ENCODE measurements at places on chromosomes 3 and 15.

- DNase-seq = no peak
Observed at GRCh38 chr15:99016680-99017321, 9.2 kb upstream of the PGPEP1L start.

GRCh38 chr15:77632534-77633133 is at the start of gene LINGO1:
LINGO1 (minus strand) TSS chr15:77632912; CDS start chr15:77632315, 597 bp downstream.
- no peak for DNase-seq

GRCh38 chr15:69012761-69013364 is 1.6 kb upstream of the NOX5 start:
- DNase-seq = no peak

GRCh38 chr15:82044373-82045178 is 1.2 kb downstream of the MEX3B start:
- no peak for DNase-seq

- DNase-seq = no peak
Observed at GRCh38 chr3:61520966-61521628, 40.3 kb upstream of the PTPRG start.

GRCh38 chr3:160564258-160564911 is 986 bp downstream of the KPNA4 start:
- no peak for DNase-seq

GRCh38 chr3:150144191-150144708 is 173.6 kb upstream of the PFN2 start:
- no peak for DNase-seq

DNA sequence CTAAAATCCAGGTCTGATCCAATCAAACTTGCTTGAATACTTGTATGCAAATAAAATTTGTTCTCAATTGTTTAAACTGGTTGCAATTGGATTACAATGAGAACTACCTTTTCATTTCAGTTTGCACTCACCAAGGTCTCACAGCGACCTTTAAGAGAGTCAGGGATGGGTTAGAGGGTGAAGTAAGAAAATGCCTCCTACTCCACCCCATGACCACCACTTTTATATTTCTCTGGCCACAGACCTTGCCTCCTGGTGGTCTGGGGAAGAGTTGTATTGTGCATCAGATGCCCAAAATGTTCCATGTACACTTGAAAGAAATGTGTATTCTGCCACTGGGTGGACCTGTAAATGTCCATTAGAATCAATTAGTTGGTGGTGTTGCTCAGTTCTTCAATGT is 16.4 kb upstream of the THSD4 start:
- no peak for DNase-seq

DNA sequence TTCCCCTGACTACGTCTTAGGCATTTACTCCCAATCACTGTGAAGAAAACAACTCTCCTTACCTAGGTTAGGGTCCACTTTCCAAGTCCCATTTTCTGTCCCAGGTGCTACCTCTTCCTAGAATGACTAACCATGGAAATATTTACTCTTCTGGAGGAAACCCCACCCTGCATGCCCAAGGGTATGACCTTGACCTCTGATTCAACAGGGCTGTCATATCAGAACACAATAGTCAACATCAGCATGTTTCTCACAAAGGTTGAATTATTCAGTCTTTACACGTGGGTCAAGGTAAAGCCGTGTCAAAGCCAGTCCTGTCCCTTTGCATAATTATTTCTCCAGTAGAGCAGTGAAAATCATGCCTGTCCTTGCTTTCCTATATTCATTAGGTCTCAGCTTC is 4.3 kb upstream of the FRMD5 start:
- DNase-seq = no peak

GRCh38 chr3:128275316-128276145 is 122.2 kb downstream of the EEFSEC start:
- DNase-seq = no peak

- no peak for DNase-seq
Observed at GRCh38 chr3:142925140-142925539, 36.3 kb upstream of the PCOLCE2 start.

- no peak for DNase-seq
Observed at GRCh38 chr3:42685891-42686820, 819 bp downstream of the KLHL40 start.

- DNase-seq = no peak
Observed at GRCh38 chr3:16890597-16891333, 6.0 kb downstream of the PLCL2 start.

DNA sequence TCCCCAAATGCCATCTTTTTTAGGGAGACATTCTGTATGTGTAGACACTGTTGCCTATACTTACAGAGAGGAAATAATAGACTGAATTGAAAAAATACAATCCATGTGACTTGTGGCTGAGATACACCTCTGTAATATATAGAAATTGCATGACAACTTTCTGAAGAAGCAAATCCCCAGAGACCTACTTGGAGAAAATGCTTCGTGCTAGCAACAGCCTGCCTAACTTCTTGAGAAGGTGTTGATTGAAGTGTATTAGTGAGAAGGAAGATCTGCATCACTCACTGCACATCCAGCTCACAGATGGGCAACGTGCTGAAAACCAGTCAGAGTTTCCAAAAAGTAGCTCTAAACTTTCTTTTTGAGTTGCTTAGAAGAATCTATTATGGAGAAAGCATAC is 404.1 kb downstream of the EPHB1 start:
- DNase-seq = no peak

GRCh38 chr3:110697961-110698360 is 373.7 kb upstream of the NECTIN3 start:
- DNase-seq = no peak

DNA sequence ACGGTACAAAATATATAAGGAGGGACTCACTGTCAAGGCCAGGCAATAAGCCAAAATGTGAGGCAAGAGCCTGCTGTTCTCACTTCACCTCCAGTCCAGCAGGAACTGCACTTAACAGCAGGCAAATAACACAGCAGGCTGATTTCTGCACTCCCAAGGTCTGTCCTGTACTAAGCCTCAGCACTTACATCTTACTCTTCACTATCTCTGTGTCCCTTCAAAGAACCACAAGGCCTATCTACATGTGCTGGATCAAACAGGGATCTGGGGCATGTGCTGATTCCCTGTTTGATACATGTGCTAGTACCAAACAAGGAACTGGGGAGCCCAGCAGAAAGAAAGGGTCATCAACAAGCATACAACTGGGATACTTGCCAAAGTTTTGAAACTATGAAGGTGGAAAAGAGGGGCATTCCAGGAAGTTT is 22.2 kb downstream of the UACA start:
- DNase-seq = no peak

- DNase-seq = no peak
Observed at GRCh38 chr3:69239063-69239462, 116.7 kb upstream of the LMOD3 start.

DNA sequence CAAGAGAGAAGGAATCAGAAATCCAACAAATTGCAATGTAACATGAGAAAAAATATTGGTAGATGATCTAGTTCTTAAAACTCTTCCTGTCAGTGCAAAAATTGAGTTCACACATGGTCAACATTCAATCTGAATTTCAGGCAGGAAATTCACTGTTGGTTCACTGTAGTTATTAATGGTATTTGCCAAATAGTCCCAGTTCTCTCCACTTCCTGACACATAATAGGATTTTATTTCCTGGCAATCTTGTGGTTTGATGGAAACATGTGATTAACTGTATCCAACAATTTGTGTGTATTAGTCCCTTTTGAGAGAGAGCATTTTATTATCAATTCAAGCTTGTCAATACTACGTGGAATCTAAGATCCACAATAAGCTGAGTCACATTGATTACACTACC is 1103.1 kb downstream of the ROBO2 start:
- DNase-seq = no peak

DNA sequence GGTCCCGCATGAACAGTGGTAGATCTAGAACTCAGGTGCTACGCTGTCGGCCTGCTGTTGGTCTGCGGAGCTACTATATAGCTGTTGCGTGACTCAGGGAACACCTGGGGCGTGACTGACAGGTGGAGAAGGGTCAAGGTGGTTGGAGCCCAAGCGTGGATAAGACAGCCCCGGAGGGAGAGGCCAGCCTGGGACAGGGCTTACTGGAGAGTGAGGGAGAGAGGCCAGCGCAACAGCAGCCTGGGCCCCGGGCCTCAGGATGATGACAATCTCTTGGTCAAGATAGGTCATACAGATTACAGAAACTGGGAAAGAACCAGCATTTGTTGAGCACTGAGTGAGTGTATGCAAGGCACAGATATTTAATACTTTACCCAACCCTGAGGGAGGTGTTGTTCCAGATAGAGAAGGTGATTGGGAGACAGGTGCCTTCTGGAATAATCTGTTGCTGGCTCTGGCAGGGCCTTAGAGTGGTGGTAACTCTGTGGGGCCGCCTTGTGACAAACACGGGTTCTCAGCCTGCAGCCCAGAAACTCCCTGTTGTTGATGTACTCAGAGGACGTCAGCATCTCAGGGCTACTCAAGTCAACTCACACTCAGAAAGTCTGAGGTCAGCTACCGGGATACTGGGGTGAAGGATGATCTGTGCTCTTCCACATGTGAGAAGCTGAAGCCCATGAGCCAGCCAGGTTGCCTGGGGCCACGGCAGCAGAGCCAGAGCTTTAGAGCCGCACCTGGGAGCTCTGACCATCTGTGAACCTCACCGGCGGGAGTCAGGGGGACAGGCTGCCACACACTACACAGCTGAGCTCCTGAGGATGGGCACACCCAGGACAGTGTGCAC is 265.4 kb upstream of the HES1 start:
- no peak for DNase-seq

DNA sequence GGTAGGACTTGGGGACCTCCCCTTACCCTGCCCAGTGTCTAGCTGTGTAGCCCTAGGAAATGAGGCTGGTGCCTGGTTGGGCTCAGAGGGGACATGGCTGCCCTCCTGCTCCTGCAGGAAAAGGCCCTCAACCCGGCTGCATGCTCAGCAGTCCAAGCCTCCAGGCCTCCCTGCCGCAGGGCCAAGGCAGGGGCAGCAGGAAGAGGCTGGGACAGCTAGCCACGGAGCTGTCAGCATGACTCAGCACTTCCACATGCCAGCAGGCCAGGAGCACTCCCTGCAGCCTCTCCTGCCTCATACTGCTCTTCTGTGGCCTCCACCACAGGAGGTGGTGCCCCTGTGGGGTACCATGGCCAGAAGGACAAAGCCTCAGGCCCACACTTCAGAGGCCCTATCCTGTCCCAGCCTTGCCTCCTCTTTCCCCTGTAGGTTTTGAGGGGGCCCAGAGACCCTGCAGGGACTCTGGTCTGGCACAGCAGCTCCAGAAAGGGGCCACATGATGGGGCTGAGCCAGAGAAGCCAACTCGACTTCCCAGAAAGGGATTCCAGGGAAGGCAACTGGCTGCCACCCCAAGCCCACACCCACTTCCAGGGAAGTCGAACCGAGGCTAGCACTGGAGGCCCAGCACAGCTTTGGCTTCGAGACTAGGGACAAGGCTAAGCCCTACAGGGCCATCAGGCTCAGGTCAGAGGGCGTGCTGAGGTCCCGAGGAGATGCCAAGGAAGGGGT is 19.5 kb downstream of the TKT start:
- no peak for DNase-seq

DNA sequence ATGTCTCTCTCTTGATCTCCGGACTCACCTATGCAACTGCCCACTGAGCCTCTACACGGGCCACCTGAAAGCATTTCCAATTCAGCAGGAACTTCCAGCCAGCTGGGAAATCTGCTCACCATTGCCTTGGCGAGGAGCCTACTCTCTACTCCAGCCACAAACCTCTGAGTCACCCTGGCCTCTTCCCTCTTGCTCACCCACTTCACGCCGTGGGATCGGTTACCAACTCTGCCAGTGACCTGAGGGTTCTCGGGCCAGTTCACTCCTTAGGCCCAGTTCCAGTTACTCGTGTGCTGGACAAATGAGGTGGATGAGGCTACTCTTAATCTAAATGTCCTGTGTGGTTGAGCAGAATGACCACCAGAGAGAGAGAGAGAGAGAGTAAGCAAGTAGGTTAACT is 70.1 kb downstream of the CEMIP start:
- DNase-seq = no peak

GRCh38 chr15:77862651-77863104 is 214.8 kb downstream of the TBC1D2B start:
- no peak for DNase-seq

- DNase-seq = no peak
Observed at GRCh38 chr15:27679731-27680471, 419.2 kb downstream of the OCA2 start.

DNA sequence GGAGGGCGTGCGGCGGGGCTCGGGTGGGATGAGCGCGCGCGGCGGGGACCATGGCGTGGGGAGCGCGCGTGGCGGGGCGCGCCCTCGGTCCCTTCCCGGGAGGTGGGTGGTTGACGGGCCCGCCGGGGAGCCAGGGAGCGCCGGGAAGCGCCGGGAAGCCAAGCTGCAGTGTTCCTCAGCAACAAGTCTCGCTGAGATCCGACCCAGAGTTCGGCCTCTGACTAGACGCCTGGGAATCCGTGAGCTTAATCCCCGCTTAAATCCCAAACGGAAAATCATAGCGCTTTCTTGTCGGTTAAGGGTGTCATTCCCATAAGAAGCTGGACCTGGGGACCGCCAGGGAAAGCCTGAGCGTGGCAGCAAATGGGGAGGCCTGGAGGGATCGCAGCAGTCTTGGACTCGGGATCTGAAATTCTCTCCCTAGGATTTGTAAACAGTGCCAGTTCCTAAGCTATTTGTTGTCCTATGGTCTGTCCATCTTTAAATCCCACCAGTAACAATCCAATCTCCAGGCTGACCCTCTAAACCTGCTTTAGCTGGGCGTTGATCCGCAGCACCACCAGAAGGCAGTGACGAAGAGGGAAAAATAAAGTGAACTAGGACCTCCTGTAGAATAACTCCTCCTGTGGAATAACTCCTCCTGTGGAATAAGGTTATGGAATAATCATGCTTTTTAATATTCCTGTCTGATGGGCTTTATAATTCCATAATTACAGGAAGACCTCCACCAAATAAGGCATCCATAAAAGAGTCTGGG is 570 bp upstream of the NEDD4 start:
- DNase-seq = no peak

GRCh38 chr3:126392246-126392645 is 2.5 kb upstream of the CFAP100 start:
- no peak for DNase-seq

All from stimulated activated CD8-positive, alpha-beta memory T cell treated with anti-CD3 and anti-CD28 coated beads, Interleukin-15, amount 100 ng/mL, for 24 hours (primary cell).